Stimulated activated CD8-positive, alpha-beta memory T cell treated with anti-CD3 and anti-CD28 coated beads, Interleukin-4, amount 100 ng/mL, for 4 hours (primary cell): ENCODE measurements at places on chromosomes 3 and 15.
A peak's percentile ranks its signal among the peaks of the same experiment; 100 is the strongest.

DNA sequence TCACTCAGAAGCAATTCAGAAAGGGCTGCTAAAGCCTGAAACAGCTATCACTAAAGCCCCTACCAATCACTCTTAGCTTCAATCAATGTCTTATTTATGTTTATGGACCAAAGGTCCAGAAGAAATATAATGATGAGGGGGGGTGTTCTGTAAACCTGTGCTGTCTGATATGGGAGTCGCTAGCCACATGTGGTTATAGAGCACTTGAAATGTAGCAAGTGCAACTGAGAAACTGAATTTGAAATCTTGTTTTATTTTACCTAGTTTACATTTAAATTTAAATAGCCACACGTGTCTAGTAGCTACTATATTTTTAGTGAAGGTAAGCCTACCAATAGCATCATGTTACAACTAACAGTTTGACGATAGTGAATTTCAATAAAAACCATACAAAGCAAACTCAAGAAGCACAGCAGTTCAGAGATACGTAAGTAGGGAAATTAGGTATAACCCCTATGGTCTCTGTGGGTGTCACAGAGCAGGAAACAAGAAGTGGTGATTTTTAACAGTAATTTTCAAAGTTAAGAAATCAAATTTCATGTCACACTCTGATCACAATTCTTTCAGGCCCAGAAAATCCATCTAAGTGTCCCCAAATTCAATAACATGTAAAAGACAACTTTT is 3.6 kb downstream of the POU1F1 start:
- DNase-seq = no peak

DNA sequence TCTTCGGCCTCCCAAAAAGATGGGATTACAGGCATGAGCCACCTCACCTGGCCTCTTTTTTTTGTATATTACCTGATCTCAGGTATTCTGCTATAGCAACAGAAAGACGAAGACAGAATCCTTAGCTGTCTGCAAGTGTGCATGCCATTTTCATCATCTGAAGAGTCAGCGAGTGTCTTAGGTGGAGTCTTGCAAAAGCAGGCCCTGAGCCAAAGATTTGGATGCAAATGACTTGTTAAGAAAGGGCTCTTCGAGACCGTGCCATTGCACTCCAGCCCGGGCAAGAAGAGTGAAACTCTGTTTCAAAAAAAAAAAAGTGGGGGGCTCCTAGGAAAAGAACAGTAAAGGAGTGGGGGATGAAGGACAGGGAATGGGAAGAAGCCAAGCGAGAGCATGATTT is 10.2 kb upstream of the TRIM69 start:
- DNase-seq = no peak

DNA sequence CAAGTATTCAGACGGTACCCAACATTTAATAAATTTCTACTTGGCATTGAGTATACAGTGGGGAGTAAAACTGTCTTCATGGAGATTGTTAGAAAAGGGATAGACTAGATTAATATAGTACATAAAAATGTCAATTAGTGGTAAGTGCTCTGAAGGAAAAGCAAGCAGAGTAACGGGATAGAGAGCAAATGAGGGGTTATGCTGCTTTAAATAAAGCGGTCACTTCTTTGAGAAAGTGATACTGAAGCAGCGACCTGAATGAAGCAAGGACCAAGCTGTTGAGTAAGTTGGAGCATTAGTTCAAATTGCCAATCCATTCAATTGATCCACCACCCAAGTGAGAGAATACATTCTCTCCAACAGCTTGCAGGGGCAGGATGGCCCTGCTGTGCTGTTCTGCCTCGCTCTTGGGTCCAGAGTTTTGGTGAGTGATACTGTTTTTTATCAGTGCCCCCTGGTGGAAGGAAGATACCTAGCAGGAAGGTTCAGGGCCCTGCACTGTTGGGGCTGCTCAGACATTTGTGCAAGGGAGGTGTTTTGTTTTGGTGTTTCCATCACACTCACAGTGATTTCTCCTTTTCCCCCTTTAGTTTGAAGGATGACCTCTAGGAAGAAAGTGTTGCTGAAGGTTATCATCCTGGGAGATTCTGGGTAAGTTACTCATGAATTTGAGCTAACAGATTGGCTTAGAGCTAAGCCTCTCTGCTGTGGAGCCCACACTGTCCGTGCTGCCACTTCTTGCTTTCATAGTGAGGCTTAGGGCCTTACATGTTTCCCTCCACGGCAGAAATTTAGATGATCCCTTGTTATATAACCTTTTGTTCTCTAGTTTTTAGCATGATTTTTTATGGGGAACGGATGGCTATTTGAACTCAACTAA is 69.0 kb downstream of the RAB7A start:
- peak; percentile 23 for DNase-seq

DNA sequence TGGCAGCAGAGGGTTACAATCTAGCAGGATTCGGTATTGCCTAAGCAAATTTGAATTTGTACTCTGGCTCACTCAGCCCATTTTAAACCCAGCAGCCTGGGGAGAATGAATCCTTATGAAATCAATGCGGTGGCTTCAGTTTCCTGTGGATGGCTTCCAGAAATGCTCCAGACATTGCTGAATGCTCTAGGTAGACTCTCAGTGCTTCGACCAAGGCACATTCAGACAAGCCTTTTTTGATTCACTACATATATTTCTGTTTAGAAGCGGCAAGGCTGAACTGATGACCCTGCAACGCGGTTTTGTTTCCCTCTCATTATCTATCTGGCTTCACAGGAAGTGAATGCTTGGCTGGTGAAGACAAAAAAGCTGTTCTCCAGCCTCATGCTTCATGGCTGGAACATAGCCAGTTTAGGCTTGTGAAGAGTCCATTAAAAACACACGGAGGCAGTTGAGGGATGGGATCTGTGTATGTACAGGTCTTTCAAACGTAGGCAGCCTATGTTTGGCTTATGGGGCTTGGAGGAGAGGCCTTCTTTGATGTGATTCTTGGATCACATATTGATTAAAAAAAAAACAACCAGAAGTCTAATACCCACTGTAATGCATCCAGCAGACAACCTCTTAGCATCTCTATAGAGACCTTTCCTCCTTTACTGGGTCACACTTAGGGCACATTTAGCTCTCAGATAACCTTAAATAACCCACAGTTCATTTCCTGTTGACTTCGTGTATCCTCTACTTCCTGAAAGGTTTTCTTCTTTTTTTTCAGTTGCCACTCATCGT is 400.2 kb upstream of the TBL1XR1 start:
- no peak for DNase-seq

DNA sequence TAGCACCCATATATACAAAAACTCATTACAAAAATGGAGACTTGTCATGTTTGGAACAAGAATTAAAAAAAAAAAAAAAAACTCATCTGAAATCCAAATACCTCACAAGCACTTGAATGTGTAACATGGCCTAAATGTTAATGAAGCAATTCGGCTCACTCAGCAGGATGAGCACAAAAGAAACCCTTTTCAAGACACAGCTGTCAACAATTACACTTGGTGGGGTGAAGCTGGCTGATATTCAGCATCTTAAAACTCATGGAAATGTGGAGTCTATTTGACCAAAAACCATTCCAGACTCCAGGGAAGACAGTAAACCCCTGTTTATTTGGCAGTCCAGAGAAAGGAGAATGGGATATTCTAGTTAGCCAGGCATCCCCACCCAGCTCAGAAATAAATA is 205.4 kb upstream of the TSC22D2 start:
- DNase-seq = no peak

- no peak for DNase-seq
These were observed 84.2 kb downstream of the OSBPL10 start for GRCh38 chr3:31896648-31897433.

DNA sequence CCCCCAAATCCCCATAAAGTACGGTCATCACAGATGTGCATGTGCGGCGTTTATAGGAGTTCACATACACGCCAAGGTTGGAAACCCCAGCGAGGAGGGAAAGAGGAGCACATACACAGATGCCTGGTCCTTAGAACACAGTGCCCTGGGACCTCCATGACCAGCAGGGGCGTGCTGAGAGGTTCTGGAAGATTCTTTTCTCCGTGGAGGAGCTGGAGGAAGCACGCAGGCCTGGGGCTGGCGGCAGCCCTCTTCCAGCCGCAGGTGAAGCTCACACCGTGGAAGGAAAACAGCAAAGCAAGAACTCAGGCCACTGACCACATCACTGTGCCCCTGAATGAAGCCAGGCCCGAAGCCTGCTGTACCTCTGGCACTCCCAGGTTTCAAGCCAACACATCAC is 61.0 kb upstream of the SEC61A1 start:
- no peak for DNase-seq

DNA sequence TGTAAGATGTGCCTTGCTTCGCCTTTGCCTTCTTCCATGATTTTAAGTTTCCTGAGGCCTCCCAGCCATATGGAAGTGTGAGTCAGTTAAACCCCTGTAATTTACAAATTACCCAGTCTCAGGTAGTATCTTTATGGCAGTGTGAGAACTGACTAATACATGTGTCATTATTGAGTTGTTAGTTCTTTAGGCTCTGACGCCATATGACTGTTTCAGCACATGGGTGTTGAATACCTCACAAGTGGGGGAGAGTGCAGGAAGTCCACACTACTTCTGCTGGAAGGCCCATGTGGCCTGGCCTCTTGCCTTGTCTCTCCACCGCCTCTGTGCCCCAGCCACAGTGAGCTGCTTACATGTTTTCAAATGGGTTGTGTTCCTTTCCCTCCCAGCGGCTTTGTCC is 28.5 kb downstream of the MFSD1 start:
- no peak for DNase-seq

GRCh38 chr3:137641879-137642704 is 122.0 kb upstream of the SOX14 start:
- DNase-seq = no peak

GRCh38 chr15:59632714-59633113 is 21.1 kb downstream of the GCNT3 start:
- DNase-seq = no peak

GRCh38 chr3:36373666-36374065 is 6.6 kb upstream of the STAC start:
- no peak for DNase-seq

GRCh38 chr3:153144779-153145178 is 17.2 kb upstream of the RAP2B start:
- no peak for DNase-seq

DNA sequence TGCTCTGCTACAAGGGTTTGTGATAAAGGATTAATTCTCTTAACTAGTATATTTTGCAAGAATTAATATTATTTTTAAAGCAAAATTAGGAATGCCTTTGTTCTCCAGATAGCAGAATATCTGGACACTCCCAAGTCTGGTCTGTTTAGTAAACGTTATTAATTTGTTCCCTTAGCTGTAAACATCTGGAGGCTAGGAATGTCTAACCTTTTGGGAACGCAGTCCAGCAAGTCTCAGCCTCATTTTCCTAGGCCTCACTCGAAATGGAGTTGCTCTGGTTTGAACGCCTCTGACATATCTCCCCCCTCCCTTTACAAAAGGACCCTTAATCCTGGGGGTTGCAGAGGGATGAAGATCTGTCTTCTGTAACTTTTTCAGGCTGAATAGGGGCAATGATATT is 59.3 kb upstream of the WNT7A start:
- DNase-seq = no peak

- no peak for DNase-seq
These were observed 93.2 kb upstream of the MEF2A start for GRCh38 chr15:99472416-99473145.

GRCh38 chr3:42732829-42733459 is 30.3 kb upstream of the HHATL start:
- no peak for DNase-seq

DNA sequence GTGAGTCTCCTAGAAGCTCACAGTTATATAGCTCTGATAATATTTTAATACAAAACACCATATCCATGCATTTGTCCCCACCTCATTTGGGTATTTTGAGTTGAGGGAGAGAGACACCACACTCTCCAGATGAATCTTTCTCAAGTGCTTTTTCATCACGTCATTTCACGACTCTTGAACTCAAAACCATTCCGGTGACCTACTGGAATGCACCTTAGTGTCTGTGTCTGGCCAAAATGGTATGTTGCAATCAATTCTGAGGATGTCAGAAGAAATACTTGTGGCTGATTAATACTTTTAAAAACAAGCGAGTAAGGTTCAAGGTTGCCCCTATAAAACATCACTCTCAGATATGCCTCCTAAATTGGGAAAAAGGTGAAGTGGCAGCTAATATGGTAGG is 352.6 kb upstream of the ICE2 start:
- no peak for DNase-seq

DNA sequence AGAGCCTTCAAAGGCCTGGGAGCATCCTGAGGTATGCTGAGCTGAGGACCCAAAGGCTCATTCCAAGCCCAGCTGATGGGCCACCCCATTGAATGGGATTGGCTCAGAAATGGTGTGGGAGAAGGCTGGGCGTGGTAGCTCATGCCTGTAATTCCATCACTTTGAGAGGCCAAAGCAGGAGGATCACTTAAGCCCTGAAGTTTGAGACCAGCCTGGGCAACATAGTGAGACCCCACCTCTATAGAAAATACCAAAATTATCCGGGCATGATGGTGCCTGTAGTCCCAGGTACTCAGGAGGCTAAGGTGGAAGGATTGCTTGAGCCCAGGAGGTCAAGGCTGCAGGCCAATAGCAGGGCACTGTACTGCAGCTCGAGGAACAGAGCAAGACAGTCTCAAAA is 43.8 kb upstream of the ADAMTSL3 start:
- DNase-seq = no peak

GRCh38 chr15:77874063-77874462 is 203.4 kb downstream of the TBC1D2B start:
- no peak for DNase-seq

- no peak for DNase-seq
These were observed 559.3 kb downstream of the MECOM start for GRCh38 chr3:169103951-169104941.

GRCh38 chr3:56885879-56886278 is 84.1 kb upstream of the ARHGEF3 start:
- DNase-seq = no peak

DNA sequence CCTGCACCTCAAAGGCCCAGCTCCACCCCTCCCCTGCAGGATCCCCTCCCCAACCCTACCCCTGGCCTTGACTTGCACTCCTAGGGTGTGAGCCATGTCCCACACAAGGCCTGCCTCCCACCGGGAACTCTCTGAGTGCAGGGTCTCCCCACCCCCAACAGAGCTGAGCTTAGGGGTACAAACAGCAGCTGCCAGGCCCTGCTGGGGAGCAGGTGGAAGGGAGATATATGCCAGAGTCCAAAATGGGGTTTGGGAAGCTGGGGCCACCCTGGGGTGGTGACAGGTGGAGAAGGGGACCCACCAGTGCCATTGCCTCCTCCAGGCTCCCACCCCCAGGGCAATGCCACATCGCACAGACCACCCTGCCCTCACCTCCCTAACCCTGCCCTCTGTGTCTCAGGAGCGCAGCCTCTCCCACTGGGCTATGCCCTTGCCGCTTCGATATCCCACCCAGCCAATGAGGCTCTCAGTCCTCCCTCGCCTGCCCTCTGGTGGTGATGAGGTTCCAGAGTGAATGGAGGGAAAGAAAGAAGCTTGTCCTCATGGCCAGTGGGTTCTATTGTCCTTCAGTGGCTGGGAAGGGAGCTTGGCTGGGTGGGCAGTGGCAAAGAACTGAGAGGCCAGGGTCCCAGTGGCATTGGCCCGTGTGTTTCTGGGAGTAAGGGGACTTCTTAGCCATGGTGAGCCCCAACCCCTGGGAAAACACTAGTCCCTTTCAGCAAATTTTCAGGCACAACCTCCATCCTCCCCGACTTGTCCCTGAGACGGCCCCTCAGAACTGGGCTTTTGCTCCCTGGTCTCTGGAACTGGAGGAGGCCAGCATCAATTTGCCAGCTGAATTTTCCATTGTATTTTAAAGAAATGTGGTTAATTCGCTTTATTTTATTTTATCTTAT is 46.8 kb downstream of the CYP11A1 start:
- no peak for DNase-seq
